Motor neuron (in vitro differentiated cells): ENCODE measurements at places on chromosomes 5 and 9. TPM values are rescaled to one million over a fixed set of nuclear protein-coding genes. Genes with fewer than 3 reads are reported as not detected.

DNA sequence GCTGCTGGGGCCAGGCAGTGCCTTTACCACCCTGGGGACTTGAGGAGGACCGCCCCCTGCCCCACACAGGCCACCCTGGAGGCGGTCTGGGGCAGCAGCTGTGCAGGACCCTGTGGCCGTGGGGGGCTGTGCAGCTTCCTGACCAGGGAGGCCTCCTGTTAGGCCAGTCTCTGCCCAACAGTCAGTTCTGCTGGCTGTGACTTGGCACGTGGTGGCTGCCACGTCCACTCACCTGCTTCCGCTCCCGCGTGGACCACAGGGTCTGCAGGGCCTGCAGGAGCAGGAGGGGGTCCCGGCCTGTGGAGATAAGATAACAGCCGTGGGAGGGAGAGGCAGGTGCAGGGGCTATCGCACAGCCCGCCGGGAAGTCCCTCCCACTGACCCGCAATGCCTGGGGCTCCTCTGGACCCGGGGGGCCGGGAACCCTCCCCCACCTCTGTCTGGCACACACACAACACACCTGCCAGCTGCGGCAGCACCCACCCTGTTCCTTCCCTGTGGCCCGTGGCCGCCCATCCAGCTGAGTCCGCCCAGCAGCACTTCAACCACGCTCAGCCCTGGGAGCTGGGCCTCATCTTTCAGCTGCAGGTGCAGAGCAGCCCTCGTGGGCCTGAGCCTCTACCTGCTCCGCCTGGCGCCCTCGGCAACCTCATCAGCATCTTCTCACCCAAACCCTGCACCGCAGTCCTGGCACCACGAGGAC is 39.7 kb downstream of the EXD3 start:
- peak; percentile 32 for ATAC-seq

DNA sequence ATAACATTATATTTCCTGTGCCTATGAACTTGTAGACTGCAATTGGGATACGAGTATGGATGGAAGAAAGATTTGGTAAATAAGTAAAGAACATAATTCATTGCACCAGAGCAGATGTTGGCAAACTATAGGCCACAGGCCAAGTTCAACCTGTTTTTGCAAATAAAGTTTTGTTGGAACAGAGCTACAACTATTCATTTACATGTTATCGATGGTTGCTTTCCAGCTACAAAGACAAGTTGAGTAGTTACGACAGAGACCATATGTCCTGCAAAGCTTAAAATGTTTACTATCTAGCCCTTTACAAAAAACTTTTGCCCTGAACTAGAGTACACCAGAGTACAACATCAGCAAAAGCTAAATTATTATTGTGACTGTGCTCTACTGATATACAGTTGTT is 169.1 kb upstream of the DMAC1 start:
- no peak for ATAC-seq

- no peak for ATAC-seq
Measured at GRCh38 chr9:136763649-136764035, 676 bp downstream of the LCN15 start.

- no peak for ATAC-seq
Measured at GRCh38 chr9:70761139-70761670, 346.7 kb upstream of the KLF9 start.

DNA sequence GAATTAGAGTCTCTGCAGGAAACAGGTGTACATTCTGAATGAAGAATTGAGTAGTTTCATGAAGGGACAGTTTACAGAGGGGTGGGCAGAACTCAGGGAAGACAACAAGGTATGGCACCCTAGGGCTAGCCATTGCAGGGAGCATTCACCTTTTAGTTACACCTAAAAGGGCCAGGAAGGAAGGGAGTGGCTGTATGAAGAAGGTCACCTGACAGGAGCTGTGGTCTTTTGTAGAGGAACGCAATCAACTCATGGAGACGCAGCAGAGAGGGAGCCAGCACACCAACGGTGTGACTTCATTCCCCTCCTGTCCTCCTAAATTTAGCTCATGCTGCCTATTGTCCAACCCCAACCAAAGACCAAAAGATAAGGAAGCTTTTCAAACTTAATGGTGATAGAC is 12.7 kb upstream of the ZCCHC7 start:
- no peak for ATAC-seq

DNA sequence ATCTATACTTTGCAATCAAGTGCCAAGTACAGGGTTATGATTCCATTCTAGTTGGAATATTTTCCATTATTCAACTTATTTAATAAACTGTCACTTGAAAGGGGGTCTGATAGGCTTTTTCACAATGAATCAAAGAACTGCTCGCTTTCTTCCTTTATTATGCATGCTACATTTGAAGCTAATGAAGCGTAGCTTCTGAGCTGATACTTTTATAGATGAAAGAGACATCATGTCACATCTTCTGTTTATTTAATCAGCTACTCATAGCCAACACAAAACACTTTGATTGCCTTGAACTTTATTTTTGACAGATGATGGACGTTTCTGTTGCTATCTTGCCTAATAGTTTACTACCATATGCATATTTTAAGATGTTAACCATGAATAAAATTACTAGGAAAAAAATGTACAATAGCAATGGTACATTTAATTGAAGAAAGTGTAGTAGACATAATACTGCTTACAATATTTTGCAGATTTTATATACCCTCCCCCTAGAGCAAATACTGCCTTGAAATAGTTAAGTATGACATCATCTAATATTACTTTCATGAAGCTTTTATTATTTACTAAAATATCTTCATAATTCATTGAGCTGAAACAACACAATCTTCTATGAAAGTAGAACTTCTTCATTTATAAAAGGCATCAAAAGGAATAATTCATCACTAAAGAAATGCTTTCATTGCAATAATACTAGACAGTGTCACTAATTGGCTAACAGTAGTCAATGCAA is 529.3 kb upstream of the TYRP1 start:
- ATAC-seq = no peak

GRCh38 chr5:36651761-36652685 is 45.6 kb downstream of the SLC1A3 start:
- no peak for ATAC-seq

GRCh38 chr5:120546922-120547321 is 82.8 kb downstream of the PRR16 start:
- no peak for ATAC-seq

DNA sequence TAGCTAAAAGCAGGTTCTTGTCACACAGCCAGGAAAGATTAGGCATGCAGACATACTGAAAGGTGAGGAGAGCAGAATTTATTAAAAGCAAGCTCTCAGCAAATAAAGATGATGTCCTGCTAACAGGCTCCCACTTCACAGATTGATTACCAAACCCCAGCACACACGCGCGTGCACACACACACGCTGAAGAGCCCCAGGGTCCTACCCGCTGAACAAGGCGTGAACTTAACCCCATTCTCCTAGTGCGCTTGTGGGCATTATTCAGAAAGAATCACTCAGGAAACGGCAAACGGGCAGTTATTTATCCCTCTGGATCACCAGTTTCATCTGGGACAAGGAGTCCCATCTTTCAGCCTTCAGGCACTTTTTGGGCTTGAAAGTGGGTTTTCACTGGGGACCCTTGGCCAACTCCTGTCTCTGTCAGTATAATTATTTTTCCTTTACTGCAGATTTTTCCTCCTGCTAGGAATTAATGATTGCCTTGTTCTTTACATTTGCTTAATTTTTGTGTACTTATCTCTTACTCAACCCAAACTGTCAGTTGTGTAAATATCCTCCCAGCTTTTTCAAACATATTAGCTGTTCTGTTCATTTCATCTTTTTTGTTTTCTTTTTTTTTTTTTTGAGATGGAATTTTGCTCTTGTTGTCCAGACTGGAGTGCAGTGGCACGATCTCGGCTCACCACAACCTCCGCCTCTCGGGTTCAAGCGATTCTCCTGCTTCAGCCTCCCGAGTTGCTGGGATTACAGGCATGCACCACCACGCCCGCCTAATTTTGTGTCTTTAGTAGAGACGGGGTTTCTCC is 92.6 kb downstream of the RIC1 start:
- no peak for ATAC-seq

DNA sequence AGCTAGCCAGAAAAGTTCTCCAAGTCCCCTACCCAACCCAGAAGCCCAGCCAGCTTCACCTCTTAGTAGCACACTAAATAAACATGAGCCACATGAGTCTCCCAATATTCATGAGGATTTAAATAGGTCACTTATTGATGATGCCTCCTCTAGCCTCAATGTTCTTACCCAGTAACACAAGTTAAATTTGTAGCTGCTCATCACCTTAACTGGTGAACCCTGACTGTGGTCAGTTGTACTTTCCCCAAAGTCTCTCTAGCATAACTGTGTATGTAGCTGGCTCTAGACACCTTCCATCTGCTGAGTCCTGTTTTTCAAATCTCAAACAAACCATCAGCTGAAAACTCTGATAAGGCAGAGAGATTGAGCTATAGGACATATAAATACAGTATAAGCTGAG is 100.3 kb upstream of the ELAVL2 start:
- ATAC-seq = no peak

DNA sequence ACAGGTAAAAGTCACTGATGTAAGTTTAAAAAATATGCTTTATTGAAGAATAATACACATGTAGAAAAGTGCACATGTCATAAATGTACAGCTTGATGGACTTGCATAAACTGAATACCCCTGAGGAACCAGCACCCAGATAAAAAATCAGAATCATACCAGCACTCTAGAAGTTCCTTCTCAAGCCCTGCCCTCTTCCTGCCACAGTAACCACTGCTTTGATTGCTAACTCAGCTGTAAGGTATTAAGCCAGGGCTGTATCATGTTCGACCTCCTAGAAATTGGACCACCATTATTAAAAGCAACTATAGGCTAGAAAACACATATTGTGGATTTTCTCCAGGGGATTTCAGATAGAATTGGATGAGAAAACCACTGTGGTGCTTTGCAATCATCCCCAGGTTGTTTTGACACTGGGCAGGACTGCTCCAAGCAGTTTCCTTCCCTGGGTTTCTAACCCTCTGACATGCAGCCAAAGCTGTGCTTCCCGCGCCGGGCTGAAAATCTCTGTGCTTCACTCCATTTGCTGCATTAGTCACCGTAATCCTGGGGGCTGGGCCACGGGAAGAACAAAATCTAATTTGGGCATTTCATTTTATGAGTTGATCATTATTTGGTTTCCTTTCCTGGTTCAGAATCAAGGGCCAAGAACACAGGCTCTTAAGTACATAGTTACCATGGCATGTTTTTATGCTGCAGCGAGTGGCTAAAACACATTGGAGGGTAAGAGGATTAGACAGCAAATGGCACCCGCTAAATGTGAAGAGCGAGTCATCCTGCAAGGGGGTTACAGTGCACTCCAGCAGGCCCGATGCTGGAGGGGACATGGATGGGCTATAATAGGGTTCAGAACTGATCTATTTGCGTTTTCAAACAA is 139.4 kb upstream of the IL12B start:
- no peak for ATAC-seq

DNA sequence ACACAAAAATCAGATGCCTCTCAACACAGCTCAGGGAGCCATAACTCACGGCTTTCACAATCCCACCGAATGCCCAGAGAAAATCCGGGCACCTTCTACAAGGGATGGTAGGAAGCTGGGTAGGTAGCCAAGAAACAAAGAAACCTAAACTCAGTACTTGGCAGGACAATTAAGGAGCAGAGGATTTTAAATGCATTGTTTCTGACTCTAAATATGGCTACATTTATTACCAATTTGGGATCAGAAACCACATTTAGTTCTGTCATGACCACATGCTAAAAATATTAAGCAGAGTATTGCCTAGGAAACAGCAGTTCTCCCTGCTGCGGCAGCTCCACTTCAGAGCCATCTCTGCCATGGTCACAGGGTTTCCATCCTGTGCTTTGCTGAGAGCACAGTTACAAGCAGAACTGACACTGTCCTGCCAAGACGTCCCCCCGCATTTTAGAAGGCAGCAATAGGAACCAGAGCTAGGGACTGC is 57.5 kb downstream of the SIL1 start:
- no peak for ATAC-seq

DNA sequence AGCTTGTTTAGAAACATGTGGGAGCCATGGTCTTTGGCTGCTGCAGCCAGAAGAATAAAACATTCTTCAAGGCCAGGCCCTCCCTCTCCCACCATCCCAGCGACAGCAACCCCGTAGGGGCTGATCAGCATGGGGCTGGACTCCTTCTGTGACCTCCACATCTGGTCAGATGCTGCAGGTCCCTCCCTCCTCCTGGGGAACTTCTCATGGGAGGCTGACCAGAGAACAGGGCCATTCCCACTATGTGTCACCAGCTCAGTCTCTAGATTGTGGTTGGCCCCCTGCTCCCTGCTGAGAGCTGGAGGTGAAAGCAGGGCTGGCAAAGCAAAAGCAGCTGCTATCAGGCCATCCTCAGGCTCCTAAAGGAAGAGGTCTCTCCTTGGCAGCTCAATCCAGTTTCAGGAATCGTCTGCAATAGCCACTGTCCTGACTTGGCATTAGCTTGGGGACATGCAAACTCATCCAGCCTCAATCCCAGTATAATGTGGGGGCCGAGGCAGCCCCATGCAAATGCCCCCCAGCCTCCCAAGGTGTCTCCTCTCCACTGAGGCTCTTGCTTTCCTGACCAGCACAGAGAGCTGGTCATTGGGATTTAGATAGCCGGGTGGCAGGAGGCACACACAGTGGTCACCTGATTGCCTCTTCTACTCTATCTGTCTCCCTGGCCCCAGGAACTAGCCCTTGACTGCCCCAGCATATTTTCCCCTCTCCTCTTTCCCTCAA is 81.5 kb downstream of the NRG2 start:
- ATAC-seq = no peak

DNA sequence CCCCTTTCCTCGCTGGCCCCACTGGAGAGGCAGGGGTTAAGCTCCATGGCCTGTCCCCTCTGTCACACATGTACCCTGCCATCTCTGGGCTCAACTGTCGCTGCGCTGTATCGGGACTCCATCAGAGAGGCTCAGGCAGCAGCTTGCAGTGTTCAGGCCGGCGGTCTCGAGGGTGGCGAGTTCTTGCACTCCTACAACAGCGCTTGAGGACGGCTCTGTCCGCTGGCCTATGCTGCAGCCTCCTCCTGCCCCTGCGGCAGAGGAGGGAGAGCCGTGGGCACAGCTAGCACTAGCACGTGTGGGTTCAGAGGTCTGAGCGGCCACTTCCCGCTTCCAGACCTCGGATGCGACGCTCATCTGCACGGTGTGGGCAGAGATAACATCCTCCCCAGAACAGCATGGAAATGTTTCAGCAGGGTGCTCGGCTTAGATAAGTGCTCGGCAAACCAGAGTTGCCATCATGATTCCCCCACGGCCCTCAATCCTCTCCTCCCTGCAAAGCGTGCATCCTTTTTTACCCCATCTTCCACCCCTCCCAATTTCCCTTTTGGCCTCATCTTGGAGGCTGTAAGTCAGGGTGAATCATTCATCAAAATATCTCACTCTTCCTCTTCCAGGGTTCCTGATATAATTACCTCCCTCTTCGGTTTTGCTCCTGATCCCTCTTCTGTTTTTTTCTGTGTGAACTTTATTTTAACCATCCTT is 41.9 kb upstream of the FUBP3 start:
- ATAC-seq = no peak

GRCh38 chr9:122032346-122032745 is 60.8 kb downstream of the TTLL11 start:
- no peak for ATAC-seq

Gene GMCL2
- total RNA-seq = 0.16 TPM in 1 of 2 replicates, not detected in the other

Gene HTR1A
- total RNA-seq = 0.29 TPM in 1 of 2 replicates, not detected in the other

Gene AQP7
- 0.50 and 0.73 TPM in 2 replicates for total RNA-seq

Gene LHX3
- total RNA-seq = 4.4 and 6.0 TPM in 2 replicates

Gene SMC5
- total RNA-seq = 15.5 and 15.6 TPM in 2 replicates

Gene KIF12
- total RNA-seq = 0.59 TPM in 1 of 2 replicates, not detected in the other

Gene C5orf58
- total RNA-seq = 1.4 and 2.6 TPM in 2 replicates

Gene CRHBP
- 0.25 and 0.50 TPM in 2 replicates for total RNA-seq

Gene PCDHA1
- 0.56 TPM in 1 of 2 replicates, not detected in the other for total RNA-seq
